Spleen (tissue), 13 donors: ENCODE measurements at places on chromosomes 16 and 17. TPM values are rescaled to one million over a fixed set of nuclear protein-coding genes. Genes with fewer than 3 reads are reported as not detected.

The CIBAR2 gene
- 0.13 TPM for polyA plus RNA-seq

The MSI2 gene
- 9.8 TPM for polyA plus RNA-seq

The TOM1L1 gene
- polyA plus RNA-seq: 2.3 TPM

The ADAD2 gene
- 25.9 TPM for polyA plus RNA-seq

The TP53TG3 gene
- polyA plus RNA-seq: not detected

The KCNH6 gene
- polyA plus RNA-seq: not detected

The ODAD4 gene
- 0.22 TPM for polyA plus RNA-seq
